RCC 7860 (cell line): ENCODE measurements at places on chromosomes 5 and 9.

DNA sequence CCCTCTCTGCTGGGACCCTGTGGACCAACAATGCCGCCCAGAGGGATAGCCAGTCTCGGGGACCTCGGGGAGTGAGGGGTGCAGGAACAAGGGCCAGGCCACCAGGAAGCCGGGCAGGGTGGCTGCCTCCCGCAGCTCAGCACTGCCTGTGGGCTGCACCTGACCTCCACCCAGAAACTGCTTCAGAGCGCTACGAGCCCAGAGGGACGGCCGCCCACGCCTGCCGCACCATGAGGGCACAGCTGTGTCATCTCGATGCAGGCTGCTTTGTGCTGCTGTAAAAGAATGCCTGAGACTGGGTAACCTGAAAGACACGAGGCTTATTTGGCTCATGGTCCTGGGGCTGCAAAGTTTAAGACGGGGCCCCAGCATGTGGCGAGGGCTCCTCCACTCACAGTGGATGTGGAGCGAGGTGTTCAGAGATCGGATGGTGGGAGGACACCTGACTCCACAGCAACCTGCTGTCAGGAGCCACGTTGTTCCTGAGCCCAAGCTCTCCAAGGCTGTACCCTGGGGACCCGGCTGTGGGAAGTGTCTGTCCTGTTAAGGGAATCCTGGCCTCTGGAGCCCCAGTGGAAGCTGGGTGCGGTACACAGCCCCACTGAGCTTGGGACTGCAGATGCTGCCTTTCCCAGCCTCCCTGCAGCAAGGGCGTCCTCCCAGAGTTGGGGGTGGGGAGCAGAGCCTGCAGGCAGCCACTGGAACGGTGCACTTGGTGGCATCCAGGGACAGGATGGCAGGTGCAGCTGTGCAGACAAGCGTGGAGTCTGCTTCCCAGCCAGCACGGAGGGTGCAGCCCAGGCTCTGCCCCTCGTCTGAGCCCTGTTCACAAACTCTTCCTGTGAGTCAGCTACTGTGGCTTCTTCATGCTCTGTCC is 11.8 kb upstream of the ZDHHC11 start:
- peak; percentile 42 for DNase-seq

- DNase-seq, result no peak
Observed at GRCh38 chr5:109589986-109590385, 99.7 kb upstream of the MAN2A1 start.

- DNase-seq, result no peak
Observed at GRCh38 chr9:37424686-37425297, 2.3 kb downstream of the GRHPR start.

GRCh38 chr9:8019636-8020035 is 220.1 kb upstream of the DMAC1 start:
- DNase-seq, result no peak
